ENCODE measurements at places on chromosomes 3 and 15. TPM values are rescaled to one million over a fixed set of nuclear protein-coding genes. Genes with fewer than 3 reads are reported as not detected.
A peak's percentile ranks its signal among the peaks of the same experiment; 100 is the strongest.

The BLM gene
- polyA plus RNA-seq = 43.9 TPM

The CPEB1 gene
- polyA plus RNA-seq = 5.2 TPM

The ZNF860 gene
- polyA plus RNA-seq = 2.7 TPM

The MKRN3 gene
- not detected for polyA plus RNA-seq

The GOLGA8T gene
- not detected for polyA plus RNA-seq

The C15orf62 gene
- 0.16 TPM for polyA plus RNA-seq

The GOLGA6L26 gene
- polyA plus RNA-seq = not detected

The ISLR gene
- 0.09 TPM for polyA plus RNA-seq

The FGD5 gene
- polyA plus RNA-seq = 7.4 TPM

The TOPAZ1 gene
- polyA plus RNA-seq = not detected

GRCh38 chr3:55675478-55675877, 188.4 kb upstream of the WNT5A start:
- H3K27ac ChIP-seq = no peak overlapping the region
- no peaks in the 10 kb centered on the region for H3K36me3 ChIP-seq
- H3K4me1 ChIP-seq = no peaks in the 10 kb centered on the region

- DNase-seq = peak; percentile 91
- H3K4me3 ChIP-seq = no peak overlapping the region
- H3K27me3 ChIP-seq = no peaks in the 10 kb centered on the region
Observed at GRCh38 chr3:65342084-65342683, 654.4 kb upstream of the ADAMTS9 start.

- no peak overlapping the region for H3K27ac ChIP-seq
- no peak overlapping the region for H3K4me3 ChIP-seq
- no peaks in the 10 kb centered on the region for H3K36me3 ChIP-seq
- no peak for DNase-seq
Observed at GRCh38 chr15:94414916-94415315, 183.6 kb downstream of the MCTP2 start.

DNA sequence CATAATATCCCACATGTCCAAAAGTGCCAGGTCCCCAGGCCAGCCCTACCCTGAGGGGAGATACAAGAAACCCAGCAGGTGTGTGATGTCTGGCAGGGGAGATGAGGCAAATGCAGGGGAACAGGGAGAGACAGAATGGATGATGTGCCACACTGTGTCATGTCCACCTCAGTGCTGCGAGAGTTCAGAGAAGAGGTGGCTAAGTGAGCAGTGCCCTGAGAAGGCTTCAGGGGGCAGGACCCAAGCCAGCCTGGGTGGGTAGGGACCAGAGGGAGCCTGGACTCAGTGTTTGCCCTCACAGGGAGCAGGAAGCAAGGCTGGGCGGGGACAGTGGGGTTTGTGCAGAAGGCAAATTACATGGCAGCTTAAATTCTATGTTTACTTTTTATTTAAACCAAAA, 61.2 kb downstream of the KLHL6 start:
- no peak overlapping the region for H3K4me3 ChIP-seq
- H3K36me3 ChIP-seq = no peaks in the 10 kb centered on the region
- no peak overlapping the region for H3K27ac ChIP-seq
- H3K27me3 ChIP-seq = no peaks in the 10 kb centered on the region
- no peak for DNase-seq
- peaks cover 13% of the 10 kb centered on the region for H3K4me1 ChIP-seq

DNA sequence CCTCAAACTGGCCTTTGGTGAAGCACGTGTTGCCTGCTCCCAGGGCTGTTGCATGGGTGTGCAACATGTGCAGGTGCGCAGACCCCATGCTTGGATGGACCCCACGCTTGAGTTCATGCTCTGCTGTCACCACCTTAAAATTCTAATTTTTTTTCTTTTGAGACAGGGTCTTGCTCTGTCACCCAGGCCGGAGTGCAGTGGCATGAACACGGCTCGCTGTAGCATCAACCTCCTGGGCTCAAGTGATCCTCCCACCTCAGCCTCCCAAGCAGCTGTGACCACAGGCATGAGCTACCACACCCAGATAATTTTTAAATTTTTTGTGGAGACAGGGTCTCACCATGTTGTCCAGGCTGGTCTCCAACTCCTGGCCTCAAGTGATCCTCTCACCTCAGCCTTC, 9.1 kb upstream of the IGDCC3 start:
- no peaks in the 10 kb centered on the region for H3K36me3 ChIP-seq
- no peak overlapping the region for H3K27ac ChIP-seq
- DNase-seq = no peak
- H3K27me3 ChIP-seq = peaks cover 7% of the 10 kb centered on the region
- H3K4me3 ChIP-seq = no peak overlapping the region

- DNase-seq = peak; percentile 87
- H3K27ac ChIP-seq = peak overlapping the region; percentile 12
- H3K4me1 ChIP-seq = peaks cover 28% of the 10 kb centered on the region
- no peaks in the 10 kb centered on the region for H3K36me3 ChIP-seq
- peaks cover 70% of the 10 kb centered on the region for H3K27me3 ChIP-seq
- H3K4me3 ChIP-seq = peak overlapping the region; percentile 93
Observed at GRCh38 chr15:67063689-67064606, 1.5 kb upstream of the SMAD3 start.

GRCh38 chr15:27951191-27951890, 147.8 kb downstream of the OCA2 start:
- no peak overlapping the region for H3K4me3 ChIP-seq
- no peak for DNase-seq
- no peaks in the 10 kb centered on the region for H3K4me1 ChIP-seq
- no peak overlapping the region for H3K27ac ChIP-seq
- no peaks in the 10 kb centered on the region for H3K27me3 ChIP-seq

GRCh38 chr3:192802957-192803899, 75.9 kb upstream of the FGF12 start:
- DNase-seq = peak; percentile 77
- H3K36me3 ChIP-seq = no peaks in the 10 kb centered on the region
- no peaks in the 10 kb centered on the region for H3K4me1 ChIP-seq
- H3K4me3 ChIP-seq = no peak overlapping the region
- no peaks in the 10 kb centered on the region for H3K27me3 ChIP-seq
- no peak overlapping the region for H3K27ac ChIP-seq

DNA sequence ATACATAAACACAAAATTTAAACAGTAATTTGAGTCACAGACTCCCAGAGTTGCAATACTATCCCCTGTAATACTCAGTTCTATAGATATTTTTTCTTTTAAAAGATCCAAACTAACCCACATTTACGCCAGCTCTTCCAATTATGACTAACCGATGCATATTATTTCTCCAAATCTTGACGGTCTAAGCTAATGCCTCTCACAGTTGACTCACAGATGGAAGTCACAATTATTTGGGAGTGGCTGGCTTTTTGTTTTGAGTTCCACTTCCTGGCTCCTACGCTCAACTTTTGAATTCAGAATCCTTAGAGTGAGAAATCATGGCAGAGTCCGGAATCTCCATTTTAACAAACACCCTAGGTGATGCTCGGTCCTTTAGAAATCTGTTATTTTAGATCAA, 749.9 kb downstream of the FHIT start:
- H3K36me3 ChIP-seq = no peaks in the 10 kb centered on the region
- no peaks in the 10 kb centered on the region for H3K4me1 ChIP-seq
- H3K27me3 ChIP-seq = no peaks in the 10 kb centered on the region
- H3K27ac ChIP-seq = no peak overlapping the region
- DNase-seq = no peak
- H3K4me3 ChIP-seq = no peak overlapping the region

DNA sequence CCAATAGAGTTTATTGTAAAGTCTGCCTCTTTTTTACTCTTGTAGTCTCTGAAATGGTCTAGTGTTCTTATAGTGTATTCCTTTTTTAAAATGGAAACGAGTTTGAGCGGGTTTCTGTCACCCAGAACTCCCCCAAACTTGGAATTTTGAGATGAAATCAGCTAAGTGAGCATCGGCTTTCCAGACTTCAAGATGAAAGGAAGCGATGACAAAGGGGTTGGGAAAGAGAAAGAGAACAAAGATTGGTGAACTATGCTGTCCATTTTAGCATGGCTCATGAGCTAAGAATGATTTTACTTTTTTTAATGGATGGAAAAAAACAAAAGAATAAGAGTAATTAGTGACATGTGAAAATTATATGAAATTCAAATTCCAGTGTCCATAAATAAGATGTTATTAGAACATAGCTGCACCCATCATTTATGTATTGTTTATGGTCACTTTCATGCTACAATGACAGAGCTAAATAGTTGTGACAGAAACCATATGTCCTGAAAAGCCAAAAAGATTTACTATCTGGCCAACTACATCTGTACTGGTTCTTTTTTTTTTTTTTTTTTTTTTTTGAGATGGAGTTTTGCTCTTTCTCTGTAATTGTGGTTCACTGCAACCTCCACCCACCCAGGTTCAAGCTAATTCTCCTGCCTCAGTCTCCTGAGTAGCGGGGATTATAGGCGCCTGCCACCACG, 52.7 kb upstream of the PDZRN3 start:
- H3K36me3 ChIP-seq = no peaks in the 10 kb centered on the region
- peaks cover 36% of the 10 kb centered on the region for H3K4me1 ChIP-seq

DNA sequence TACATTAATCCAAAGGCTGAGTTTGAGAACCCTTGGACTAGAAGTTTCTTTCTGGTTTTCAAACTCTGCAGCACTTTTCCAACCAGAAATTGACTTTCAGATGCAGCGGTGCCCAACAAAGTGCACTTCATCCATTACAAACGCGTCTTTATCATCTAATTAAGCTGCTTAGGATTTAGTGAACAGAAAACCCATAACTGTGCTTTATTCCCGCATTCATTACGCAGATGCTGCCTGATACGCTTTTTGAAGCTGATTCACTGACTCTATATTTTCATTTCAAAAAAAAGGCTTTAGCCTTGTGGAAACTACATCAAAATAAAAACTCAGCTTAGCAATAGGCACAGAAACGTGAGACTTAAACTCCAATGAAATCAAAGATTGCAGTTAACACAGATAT, 69.8 kb upstream of the CTXND1 start:
- H3K4me3 ChIP-seq = no peak overlapping the region
- no peaks in the 10 kb centered on the region for H3K27me3 ChIP-seq
- no peaks in the 10 kb centered on the region for H3K4me1 ChIP-seq
- DNase-seq = no peak
- H3K36me3 ChIP-seq = no peaks in the 10 kb centered on the region

GRCh38 chr3:88997260-88997659, 110.2 kb upstream of the EPHA3 start:
- DNase-seq = no peak
- no peak overlapping the region for H3K4me3 ChIP-seq
- H3K27ac ChIP-seq = no peak overlapping the region
- no peaks in the 10 kb centered on the region for H3K36me3 ChIP-seq
- peaks cover 7% of the 10 kb centered on the region for H3K4me1 ChIP-seq
- H3K27me3 ChIP-seq = no peaks in the 10 kb centered on the region

DNA sequence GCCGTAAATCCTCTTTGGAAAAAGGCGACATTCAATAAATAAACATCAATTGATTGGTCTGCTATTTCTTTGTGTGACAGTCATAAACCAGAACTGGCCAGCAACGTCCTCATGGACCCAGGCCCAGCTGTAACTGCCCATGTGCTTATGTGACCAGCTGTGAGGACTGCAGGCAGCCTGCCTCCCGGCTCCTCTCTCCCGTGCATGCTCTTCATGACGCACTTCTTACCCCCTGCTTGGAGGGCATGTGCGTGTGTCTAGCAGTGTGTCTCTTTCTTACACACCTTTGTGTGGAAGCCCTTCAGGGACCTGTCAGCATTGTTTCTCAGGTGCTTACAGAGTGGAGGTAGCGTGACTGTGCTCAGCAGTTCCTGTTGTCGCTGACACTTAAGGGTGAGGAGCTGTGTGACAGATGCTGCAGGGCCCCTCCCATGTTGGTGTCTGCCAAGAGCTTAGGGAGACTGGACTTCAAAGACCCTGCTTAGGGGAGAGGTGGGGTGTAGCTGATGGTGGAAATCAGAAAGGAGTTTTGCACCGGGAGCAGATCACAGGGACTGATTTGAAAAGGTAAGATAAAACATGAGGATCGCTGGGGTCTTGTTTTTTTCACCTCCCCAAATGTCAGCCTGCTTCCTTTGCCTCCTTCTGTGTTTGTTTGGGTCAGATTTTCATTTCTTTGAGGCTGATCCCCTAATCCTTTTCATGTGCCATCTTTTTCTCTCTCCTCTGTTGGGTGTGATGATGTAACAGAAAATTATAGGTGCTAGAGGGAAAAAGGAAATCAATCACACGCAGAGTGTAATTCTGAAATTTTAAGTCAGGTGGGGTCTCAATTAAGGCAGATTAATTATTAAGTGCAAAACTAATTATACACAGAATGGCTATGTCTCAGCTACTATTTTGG, 2.1 kb downstream of the PODXL2 start:
- H3K4me1 ChIP-seq = peaks cover 14% of the 10 kb centered on the region
- no peak overlapping the region for H3K4me3 ChIP-seq
- no peaks in the 10 kb centered on the region for H3K36me3 ChIP-seq
- H3K27me3 ChIP-seq = peaks cover 37% of the 10 kb centered on the region
- DNase-seq = no peak

DNA sequence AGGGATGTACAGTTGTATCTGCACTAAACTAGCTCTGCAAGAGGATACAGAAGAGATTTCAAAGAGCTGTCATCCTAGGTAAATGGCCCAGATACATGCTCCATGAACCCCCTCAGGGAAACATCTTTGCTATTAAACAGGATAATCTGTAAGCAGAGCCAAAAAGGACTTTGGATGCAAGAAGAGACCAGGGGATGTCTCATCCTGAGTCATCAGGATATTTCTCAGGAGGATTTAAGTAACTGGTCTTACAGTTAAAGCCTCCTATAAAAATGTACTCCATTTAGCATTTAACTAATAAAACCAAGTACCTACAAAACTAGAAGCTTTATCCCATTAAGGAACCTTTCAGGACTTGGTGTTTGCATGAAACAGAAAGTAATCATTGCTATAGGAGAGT, 48.2 kb upstream of the PHLDB2 start:
- H3K36me3 ChIP-seq = no peaks in the 10 kb centered on the region
- H3K27me3 ChIP-seq = no peaks in the 10 kb centered on the region
- DNase-seq = no peak

DNA sequence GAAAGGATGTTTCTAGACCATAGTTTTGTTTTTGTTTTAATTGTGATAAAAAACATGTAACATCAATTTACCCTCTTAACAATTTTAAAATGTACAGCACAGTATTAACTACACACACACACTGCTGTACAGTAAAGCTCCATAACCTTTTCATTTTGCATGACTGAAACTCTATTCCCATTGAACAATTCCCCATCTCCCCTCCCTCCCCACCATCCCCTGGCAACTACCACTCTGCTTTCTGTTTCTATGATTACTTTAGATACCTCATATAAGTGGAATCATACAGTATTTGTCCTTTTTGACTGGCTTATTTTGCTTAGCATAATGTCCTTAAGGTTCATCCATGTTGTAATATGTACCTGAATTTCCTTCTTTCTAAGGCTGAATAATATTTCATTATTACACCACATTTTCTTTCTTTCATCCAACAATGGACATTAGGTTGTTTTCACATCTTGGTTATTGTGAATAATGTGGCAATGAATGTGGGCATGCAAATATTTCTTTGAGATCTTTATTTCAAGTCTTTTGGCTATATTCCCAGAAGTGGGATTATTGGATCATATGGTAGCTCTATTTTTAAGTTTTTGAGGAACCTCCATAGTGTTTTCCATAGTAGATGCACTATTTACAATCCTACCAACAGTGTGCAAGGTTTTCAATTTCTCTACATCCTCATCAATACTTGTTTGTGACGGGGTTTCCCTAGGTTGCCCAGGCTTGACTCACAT, 10.7 kb downstream of the CHST14 start:
- peaks cover 10% of the 10 kb centered on the region for H3K4me1 ChIP-seq
- H3K27ac ChIP-seq = no peak overlapping the region
- no peaks in the 10 kb centered on the region for H3K36me3 ChIP-seq
- H3K4me3 ChIP-seq = no peak overlapping the region
- no peak for DNase-seq
